ENCODE measurements at places on chromosomes 11 and 22. TPM values are rescaled to one million over a fixed set of nuclear protein-coding genes. Genes with fewer than 3 reads are reported as not detected.

DNA sequence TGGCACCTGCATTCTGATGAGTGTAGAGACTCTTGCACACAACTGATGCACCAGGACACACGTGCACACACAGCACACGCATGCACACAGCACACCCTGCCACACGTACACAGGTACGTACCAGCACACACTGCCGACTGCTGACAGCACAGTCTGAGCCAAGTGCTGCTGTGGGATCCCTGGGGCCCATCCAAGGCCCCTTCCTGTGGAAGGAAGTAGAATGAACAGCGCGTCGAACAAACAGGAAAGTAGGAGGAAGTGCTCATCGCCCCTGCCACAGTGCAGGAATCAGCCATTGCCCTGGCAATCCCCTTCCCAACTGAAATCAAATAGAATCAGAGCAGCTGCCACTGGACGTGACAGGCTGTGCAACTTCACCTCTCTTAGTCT lies 57.9 kb downstream of the CD82 start:
- H3K36me3 ChIP-seq = no peaks in the 10 kb centered on the region
- H3K27ac ChIP-seq = no peak overlapping the region
- H3K27me3 ChIP-seq = no peaks in the 10 kb centered on the region
- peaks cover 6% of the 10 kb centered on the region for H3K4me1 ChIP-seq

DNA sequence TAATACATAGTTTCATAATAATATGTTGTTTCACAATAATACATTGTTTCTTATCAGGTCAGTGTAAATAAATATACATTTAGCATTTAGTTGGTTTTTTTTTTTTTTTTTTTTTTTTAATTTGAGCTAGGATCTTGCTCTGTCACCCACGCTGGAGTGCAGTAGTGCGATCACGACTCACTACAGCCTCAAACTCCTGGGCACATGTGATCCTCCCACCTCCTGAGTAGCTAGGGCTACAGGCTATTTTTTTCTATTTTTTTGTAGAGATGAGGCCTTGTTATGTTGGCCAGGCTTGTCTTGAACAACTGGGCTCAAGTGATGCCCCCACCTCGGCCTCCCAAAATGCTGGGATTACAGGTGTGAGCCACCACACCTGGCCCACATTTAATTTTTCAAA lies 43.5 kb downstream of the MIAT start:
- no peaks in the 10 kb centered on the region for H3K36me3 ChIP-seq
- no peak overlapping the region for H3K4me3 ChIP-seq
- no peak overlapping the region for H3K27ac ChIP-seq
- no peak for DNase-seq

- no peak overlapping the region for H3K4me3 ChIP-seq
- no peaks in the 10 kb centered on the region for H3K27me3 ChIP-seq
- H3K36me3 ChIP-seq = no peaks in the 10 kb centered on the region
- DNase-seq = peak; percentile 56
Measured at GRCh38 chr11:2779499-2779980, 79.7 kb upstream of the KCNQ1OT1 start.

DNA sequence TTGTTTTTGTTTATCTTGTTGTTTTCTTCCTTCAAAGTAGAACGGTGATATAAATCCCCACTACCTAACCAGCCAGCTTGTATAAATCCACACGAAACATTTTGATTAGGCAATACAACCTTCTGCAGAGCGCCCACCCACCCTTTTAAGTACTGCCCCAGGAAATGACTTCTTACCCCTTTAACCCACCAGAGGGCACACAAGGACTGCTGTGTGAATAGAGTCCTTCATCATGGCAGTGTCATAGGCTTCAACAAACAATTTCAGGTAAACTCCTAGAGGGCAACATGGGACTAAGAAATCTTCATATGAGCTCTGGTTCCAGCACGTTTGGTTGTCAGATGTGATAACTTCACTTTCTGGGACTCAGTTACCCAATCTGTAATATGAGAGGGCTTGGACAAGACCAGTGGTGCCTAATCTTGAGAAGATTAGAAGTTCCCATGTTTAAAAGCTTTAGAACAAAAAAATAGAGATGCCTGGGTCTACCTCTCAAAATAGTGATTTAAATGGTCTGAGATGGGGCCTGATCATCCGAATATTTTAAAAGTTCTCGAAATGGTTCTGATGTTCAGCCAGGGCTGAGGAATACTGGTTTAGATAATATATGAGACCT lies 56.1 kb downstream of the PIWIL4 start:
- no peaks in the 10 kb centered on the region for H3K27me3 ChIP-seq
- no peaks in the 10 kb centered on the region for H3K4me1 ChIP-seq
- DNase-seq = peak; percentile 32
- no peak overlapping the region for H3K4me3 ChIP-seq
- no peaks in the 10 kb centered on the region for H3K36me3 ChIP-seq

The TRIM64C gene
- total RNA-seq = not detected

- no peak overlapping the region for H3K27ac ChIP-seq
- no peak overlapping the region for H3K4me3 ChIP-seq
- H3K4me1 ChIP-seq = peaks cover 8% of the 10 kb centered on the region
Measured at GRCh38 chr22:46974631-46975585, 212.5 kb downstream of the TBC1D22A start.

The TNNT3 gene
- 1.5 TPM for total RNA-seq

The SSTR3 gene
- total RNA-seq = 6.8 TPM

The RBMXL2 gene
- not detected for total RNA-seq

GRCh38 chr11:33375236-33375635 lies 118.1 kb downstream of the HIPK3 start:
- DNase-seq = no peak
- H3K27ac ChIP-seq = no peak overlapping the region
- H3K36me3 ChIP-seq = no peaks in the 10 kb centered on the region
- H3K4me1 ChIP-seq = peaks cover 6% of the 10 kb centered on the region
- no peak overlapping the region for H3K4me3 ChIP-seq

The SNX15 gene
- total RNA-seq = 14.3 TPM

The DNAJC24 gene
- 15.2 TPM for total RNA-seq

DNA sequence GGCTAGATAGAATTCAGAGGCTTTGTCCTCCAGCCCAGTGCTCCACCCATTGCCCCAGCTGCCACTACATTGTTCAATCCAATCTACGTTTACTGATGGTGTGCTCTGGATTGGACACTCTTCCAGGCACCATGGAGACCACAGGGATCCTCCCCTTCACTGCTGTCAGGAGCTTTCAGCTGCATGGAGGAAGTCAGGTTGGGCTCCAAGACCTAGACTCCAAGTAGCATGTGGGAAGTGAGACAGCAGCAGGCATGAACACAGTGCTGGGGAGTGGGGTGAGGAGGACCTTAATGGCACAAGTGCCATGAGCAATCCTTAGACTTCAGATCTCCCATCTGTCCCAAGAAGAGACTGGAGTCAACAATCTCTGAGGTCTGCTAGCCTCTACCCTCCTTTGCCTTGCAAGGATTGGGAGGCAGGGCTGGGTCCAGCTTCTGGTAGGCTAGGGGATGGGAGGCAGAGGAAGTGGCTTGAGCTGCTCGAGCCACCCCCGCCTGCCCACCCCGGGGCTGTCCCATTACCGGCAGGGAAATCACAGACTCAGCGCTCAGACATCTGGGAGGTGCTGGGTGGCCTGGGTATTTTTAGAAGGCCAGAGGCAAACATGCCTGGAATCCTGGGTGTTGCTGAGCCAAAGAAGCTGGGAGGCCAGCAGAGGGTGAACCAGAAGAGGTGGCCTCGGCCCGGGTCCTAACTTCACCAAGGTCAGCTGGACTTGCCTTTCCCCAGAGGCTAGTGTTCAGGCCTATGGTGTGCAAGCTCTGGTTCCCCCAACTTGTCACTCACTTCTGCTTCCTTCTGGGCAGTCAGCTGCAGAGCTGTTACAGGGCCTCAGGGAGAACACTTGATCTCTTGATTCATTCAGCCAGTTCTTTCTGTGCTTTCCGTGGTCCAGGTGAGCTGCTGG lies 15.2 kb upstream of the FCHSD2 start:
- H3K27ac ChIP-seq = peak overlapping the region; percentile 47
- no peaks in the 10 kb centered on the region for H3K36me3 ChIP-seq
- peak; percentile 55 for DNase-seq
- no peaks in the 10 kb centered on the region for H3K27me3 ChIP-seq
- H3K4me3 ChIP-seq = no peak overlapping the region

The TAGLN gene
- total RNA-seq = 828 TPM

GRCh38 chr11:108938604-108939003 lies 273.7 kb downstream of the DDX10 start:
- H3K27ac ChIP-seq = no peak overlapping the region
- no peak for DNase-seq
- no peak overlapping the region for H3K4me3 ChIP-seq
- H3K27me3 ChIP-seq = no peaks in the 10 kb centered on the region
- no peaks in the 10 kb centered on the region for H3K4me1 ChIP-seq
- no peaks in the 10 kb centered on the region for H3K36me3 ChIP-seq

DNA sequence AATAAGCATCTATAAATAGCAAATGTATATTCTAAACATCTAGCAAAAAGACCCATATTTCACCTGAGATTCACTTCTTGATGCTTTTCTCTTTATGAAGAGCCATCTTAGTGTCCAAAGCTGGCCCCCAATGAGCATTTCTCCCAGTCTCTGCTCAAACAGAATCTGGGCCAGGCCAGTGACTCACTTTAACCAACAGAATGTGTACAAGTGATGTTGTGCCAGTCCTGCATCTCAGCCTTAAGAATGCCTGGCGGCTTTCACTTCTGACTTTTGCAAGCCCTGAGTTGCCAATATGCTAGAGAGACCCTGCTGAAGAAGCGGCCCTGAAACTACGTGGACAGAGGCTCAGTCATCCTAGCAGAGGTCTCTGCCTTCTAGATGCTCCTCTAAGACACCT lies 6.9 kb upstream of the COPB1 start:
- no peak overlapping the region for H3K27ac ChIP-seq
- no peaks in the 10 kb centered on the region for H3K4me1 ChIP-seq
- no peaks in the 10 kb centered on the region for H3K27me3 ChIP-seq
- no peak overlapping the region for H3K4me3 ChIP-seq
- no peak for DNase-seq
- H3K36me3 ChIP-seq = no peaks in the 10 kb centered on the region

The OR52L1 gene
- total RNA-seq = not detected

DNA sequence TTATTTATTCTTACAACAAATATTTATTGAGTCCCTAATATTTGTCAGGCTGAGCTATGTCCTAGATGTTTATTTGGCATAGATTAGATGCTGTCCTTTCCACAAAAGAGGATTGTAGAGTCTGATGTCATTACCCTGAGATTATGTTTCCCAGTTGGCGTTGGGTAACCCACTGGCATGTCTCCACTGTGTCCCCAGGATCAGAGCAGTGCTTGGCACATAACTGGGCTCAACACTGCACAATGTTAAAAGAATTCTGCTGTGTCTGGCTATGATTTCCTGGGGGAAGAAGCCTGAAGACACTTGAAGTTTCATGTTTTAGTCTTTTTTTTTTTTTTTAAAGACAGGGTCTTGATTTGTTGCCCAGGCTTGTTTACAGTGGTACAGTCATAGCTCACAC lies 4.0 kb downstream of the RCN1 start:
- no peak overlapping the region for H3K27ac ChIP-seq
- DNase-seq = no peak
- no peaks in the 10 kb centered on the region for H3K27me3 ChIP-seq
- no peak overlapping the region for H3K4me3 ChIP-seq
- peaks cover 6% of the 10 kb centered on the region for H3K4me1 ChIP-seq
- no peaks in the 10 kb centered on the region for H3K36me3 ChIP-seq

- DNase-seq = no peak
- H3K36me3 ChIP-seq = no peaks in the 10 kb centered on the region
- no peaks in the 10 kb centered on the region for H3K27me3 ChIP-seq
- no peak overlapping the region for H3K27ac ChIP-seq
- H3K4me1 ChIP-seq = peaks cover 4% of the 10 kb centered on the region
Measured at GRCh38 chr22:50329236-50329635, 2.4 kb upstream of the DENND6B start.
